ENCODE measurements at places on chromosomes 3 and 15. TPM values are rescaled to one million over a fixed set of nuclear protein-coding genes. Genes with fewer than 3 reads are reported as not detected.
A peak's percentile ranks its signal among the peaks of the same experiment; 100 is the strongest.

The CHRFAM7A gene
- total RNA-seq, result not detected

The CPLX3 gene
- total RNA-seq, result not detected

GRCh38 chr3:73752338-73752737 lies 127.6 kb upstream of the PDZRN3 start:
- peaks cover 4% of the 10 kb centered on the region for H3K4me1 ChIP-seq
- no peaks in the 10 kb centered on the region for H3K36me3 ChIP-seq
- no peak overlapping the region for H3K27ac ChIP-seq
- DNase-seq, result no peak
- H3K27me3 ChIP-seq, result no peaks in the 10 kb centered on the region

GRCh38 chr3:146308222-146308621 lies 57.3 kb upstream of the PLSCR4 start:
- H3K36me3 ChIP-seq, result no peaks in the 10 kb centered on the region
- peaks cover 19% of the 10 kb centered on the region for H3K4me1 ChIP-seq
- H3K27ac ChIP-seq, result peak overlapping the region; percentile 27
- no peak overlapping the region for H3K4me3 ChIP-seq
- DNase-seq, result no peak
- H3K27me3 ChIP-seq, result no peaks in the 10 kb centered on the region

GRCh38 chr3:161559177-161559998 lies 62.8 kb downstream of the OTOL1 start:
- H3K4me1 ChIP-seq, result peaks cover 10% of the 10 kb centered on the region
- no peaks in the 10 kb centered on the region for H3K27me3 ChIP-seq
- no peak overlapping the region for H3K27ac ChIP-seq
- no peak for DNase-seq

GRCh38 chr3:46291046-46291445 lies 48.8 kb downstream of the CCR3 start:
- H3K36me3 ChIP-seq, result no peaks in the 10 kb centered on the region
- no peak for DNase-seq
- H3K27me3 ChIP-seq, result no peaks in the 10 kb centered on the region
- H3K4me1 ChIP-seq, result peaks cover under 1% of the 10 kb centered on the region
- H3K27ac ChIP-seq, result no peak overlapping the region
- H3K4me3 ChIP-seq, result no peak overlapping the region

DNA sequence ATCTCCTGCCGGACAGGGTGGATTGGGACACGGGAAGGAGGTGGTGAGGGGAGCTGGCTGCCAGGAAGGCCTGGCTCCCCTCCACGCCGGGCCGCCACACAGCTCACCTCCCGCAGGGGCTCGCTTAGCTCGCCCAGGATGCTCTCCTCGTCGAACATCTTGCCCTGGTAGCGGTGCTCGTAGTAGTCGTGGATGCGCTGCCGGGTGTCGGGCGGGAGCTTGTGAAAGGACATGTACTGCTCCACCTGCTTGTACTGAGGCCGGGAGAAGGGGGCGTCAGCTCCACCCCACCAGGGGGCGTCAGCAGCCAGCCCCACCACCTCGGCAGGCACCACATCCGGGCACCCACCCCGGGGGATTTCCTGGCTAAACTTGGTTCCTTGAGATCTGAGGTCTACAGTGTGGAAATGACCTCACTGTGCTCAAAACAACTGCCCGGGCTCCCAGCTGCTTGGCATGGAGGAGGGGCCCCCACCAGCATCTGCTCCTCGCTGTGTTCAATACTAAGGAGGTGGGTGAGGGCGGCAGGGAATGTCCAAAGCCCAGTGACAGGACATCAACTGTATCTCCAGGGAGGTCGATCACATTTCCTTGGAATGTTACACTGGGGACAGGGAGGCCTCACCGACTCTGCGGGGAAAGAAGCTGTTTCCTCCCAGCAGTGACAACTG lies 43.4 kb downstream of the HCN4 start:
- DNase-seq, result no peak
- no peak overlapping the region for H3K27ac ChIP-seq
- H3K4me3 ChIP-seq, result no peak overlapping the region
- H3K27me3 ChIP-seq, result peaks cover 35% of the 10 kb centered on the region
- no peaks in the 10 kb centered on the region for H3K36me3 ChIP-seq

GRCh38 chr3:58202917-58203360 lies 7.8 kb downstream of the DNASE1L3 start:
- no peaks in the 10 kb centered on the region for H3K27me3 ChIP-seq
- H3K4me1 ChIP-seq, result peaks cover 19% of the 10 kb centered on the region
- no peak for DNase-seq
- no peak overlapping the region for H3K4me3 ChIP-seq

- no peaks in the 10 kb centered on the region for H3K36me3 ChIP-seq
- peaks cover 15% of the 10 kb centered on the region for H3K4me1 ChIP-seq
- no peaks in the 10 kb centered on the region for H3K27me3 ChIP-seq
- peak overlapping the region; percentile 3 for H3K27ac ChIP-seq
These were observed 31.7 kb upstream of the ATG7 start for GRCh38 chr3:11240496-11240895.

Data from suprapubic skin (tissue), 4 donors.